ENCODE measurements at places on chromosomes 4 and X.

DNA sequence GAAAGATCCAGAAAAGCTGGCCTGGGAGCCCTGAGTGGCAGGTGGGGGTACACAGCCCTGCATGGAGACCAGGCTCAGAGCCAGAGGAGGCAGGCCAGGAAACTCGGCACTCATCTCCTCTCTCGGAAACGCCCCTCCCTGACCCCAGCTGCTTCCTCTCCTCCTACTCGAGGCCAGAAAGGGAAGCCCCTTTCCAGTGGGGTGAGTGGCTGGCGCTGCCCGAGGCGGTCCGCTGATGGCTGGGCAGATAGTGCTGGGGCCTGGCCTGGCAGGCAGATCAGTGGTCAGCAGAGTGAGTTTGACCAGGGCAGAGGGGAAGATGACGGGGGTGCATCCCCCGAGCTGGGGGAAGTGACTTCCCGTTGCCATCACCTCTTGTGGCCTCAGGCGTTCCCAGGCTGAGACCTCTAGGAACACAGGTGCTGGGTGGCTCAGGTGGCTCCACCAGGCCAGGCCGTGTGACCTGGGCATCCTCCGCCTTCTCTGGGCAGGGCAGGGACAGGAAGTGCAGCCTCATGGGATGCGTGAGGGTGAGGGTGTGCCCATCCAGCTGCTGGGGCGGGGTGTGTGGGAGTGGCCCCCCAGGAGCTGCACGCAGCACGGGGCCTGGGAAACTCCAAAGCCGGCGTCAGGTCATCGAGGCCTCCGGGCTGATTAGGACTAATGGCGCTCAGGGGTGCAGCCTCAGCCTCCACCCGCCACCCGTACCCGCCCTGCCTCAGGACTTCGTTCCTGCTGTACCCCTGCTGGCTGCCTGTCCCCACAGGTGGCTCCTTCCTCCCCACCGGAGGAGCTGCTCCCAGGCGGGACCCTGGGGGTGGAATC, 5.7 kb downstream of the SH3BP2 start:
- peak; percentile 9 for DNase-seq

- no peak for DNase-seq
Measured at GRCh38 chr4:84916227-84916626, 50.3 kb downstream of the WDFY3 start.

DNA sequence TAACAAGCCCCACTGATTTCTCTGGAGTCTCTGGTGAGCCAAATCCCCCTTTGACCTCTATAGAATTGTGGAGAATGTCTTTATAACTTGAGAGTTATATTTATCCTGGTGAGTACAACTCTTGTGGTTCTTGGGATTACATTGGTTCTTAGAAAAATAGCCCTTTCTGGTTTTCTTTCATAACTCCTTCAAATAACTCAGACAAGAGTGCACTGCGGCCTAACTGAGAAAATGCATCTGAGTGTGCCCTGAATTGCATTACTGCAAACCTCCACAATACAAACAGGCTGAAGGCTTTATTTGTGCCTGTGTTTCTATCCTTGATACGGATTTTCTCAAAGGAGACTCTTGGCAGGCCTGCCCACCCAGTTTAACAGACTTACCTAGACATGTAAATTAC, 2.7 kb downstream of the BEX3 start:
- no peak for DNase-seq

- DNase-seq: no peak
Measured at GRCh38 chr4:143257356-143257755, 72.6 kb downstream of the USP38 start.

Data from thoracic aorta (tissue), 2 donors.